ENCODE measurements at places on chromosomes 2 and 18.

GRCh38 chr2:202933139-202933510, 21.1 kb downstream of the CARF start:
- DNase-seq: no peak

DNA sequence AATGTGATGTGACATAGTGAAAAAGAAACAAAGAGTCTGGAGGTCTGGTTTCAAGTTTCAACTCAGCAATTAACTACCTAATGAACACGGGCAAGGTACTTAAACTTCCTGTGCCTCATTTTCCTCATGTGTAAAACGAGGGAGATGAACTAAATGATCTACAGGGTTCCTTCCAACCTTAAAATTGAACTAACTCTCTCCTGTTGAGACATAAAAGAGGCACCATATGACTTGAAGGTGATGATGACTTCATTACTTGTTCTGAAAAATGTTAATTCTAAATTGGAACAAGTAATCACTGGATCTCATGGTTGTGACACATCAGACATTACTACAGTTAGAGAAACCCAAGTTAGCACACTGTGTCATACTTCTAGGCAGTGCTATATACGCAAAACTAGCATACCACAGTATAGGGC, 8.9 kb upstream of the REL start:
- no peak for DNase-seq

- no peak for DNase-seq
Measured at GRCh38 chr2:165697748-165698443, 96.2 kb downstream of the GALNT3 start.

GRCh38 chr2:69789175-69789721, 40.2 kb upstream of the GMCL1 start:
- no peak for DNase-seq

- no peak for DNase-seq
Measured at GRCh38 chr2:69180974-69181373, 168.0 kb downstream of the ANTXR1 start.

GRCh38 chr2:120075545-120075944, 62.7 kb downstream of the EPB41L5 start:
- DNase-seq: no peak

DNA sequence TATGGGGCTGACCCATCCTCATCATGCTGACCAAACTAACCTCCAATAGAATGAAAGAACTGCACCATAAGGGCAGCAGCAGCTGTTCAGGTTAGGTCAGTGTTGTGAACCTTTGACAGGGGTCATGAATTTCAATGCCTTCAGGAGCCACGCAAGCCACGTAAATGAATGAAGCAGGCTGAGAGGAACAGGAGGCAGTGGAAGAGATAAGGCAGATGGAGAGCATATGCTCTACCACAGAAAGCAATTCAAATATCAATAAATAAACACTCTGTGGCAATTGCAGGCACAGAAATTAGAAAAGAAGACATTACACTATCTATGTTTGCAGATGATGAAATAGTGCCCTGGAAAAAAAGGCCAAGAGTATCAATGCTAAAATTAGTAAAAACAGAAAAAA, 56.3 kb downstream of the SCG2 start:
- DNase-seq: no peak

DNA sequence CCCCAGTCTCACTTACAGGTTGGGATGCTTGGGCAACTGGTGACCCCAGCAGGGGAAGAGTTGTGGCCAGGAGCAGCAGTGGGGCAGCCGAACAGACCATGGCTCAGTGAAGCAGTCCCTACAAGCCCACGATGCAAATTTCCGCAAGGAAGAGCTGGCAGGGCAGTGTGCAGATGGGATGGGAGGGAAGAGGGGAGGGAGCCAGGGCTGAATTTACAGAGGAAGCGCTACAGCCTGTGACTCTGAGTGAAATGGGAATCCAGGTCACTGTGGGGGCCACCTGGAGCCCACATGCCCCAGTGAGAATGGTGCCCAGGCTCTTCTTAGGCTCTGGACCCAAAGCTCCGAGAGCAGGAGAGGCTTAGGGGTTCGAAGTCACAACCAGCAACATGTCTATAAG, 27.0 kb upstream of the SELENOI start:
- no peak for DNase-seq

DNA sequence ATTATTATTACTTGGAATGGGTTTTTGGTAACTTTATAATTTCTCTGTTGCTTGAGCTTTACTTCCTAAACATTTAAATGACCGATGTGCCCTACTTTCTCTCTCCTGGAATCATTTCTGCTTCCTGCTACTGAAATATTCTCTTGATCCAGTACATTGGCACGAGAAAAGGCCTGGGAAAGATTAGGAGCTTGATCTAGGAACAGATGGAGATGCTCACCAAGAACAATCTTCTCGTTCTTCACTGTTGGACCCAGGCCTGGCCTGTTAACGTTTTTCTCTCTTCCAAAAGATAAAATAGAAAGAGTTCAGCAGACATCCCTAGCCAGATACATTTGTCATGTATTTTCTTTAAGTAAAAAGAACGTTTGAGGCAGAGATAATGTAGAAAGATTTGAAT, 1356.8 kb upstream of the CRIM1 start:
- DNase-seq: no peak

DNA sequence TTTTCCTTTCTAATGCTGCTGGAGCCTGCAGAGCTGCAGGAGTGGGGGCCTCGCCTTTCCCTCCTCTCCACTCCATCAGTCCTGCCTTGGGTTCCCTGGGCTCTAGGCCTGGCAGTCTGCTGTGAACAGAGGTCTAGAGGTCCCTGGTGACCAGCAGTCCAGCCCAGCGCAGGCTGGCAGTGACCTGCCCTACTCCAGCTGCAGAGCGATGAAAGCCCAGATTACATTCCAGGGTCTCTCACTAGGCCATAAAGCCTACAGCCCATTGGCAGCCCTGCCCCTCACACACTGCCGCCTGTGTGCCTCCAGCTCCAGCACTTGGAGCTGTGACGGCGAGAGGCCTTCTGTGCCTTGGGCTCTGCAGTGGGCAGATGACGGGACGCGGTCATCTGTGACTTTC, 14.8 kb upstream of the MAL start:
- no peak for DNase-seq

GRCh38 chr2:66470199-66470598, 35.3 kb downstream of the MEIS1 start:
- DNase-seq: no peak

DNA sequence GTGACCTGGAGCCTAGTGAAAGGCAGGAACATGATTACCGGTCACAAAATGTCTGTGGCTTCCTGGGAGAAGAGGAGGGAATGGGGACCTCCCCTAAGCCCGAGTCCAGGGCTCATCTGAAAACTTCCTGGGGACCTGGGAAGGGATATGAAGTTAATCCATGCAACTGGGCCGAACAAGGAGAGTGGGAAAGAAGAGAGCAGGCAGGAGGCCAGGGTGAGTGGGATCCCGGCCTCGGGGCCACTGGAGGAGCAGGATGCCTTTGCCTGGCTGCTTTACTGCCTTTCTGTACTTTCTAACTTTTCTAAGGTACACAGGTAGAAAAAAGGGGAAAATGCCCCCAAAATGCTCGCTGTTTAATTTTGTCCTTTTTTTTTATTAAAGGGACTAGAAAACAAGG, 43.4 kb upstream of the MAL start:
- no peak for DNase-seq

GRCh38 chr2:37458133-37458532, 113.7 kb downstream of the QPCT start:
- no peak for DNase-seq
